ENCODE measurements at places on chromosomes 5 and 9. TPM values are rescaled to one million over a fixed set of nuclear protein-coding genes. Genes with fewer than 3 reads are reported as not detected.

PTGER4 gene
- total RNA-seq, result 5.2 TPM

CCNB1 gene
- 40.0 TPM for total RNA-seq

FOXD4L5 gene
- 0.09 TPM for total RNA-seq

ERGIC1 gene
- total RNA-seq, result 103 TPM

CKMT2 gene
- 1.3 TPM for total RNA-seq

CCL27 gene
- not detected for total RNA-seq

PDZD2 gene
- total RNA-seq, result 0.09 TPM

PCDHAC2 gene
- total RNA-seq, result under 0.01 TPM

CDHR2 gene
- total RNA-seq, result 0.32 TPM

OBP2B gene
- total RNA-seq, result not detected

SPTLC1 gene
- total RNA-seq, result 88.3 TPM

CRB2 gene
- not detected for total RNA-seq

CDH12 gene
- total RNA-seq, result not detected

BTNL3 gene
- not detected for total RNA-seq

PCDHGB7 gene
- total RNA-seq, result 5.2 TPM

RHOBTB3 gene
- total RNA-seq, result 296 TPM

SNCB gene
- 0.32 TPM for total RNA-seq

ADAMTS6 gene
- 37.8 TPM for total RNA-seq

WDR38 gene
- not detected for total RNA-seq

LURAP1L gene
- total RNA-seq, result 62.1 TPM

IFNA13 gene
- total RNA-seq, result not detected

UNC5A gene
- total RNA-seq, result not detected

SLC6A19 gene
- total RNA-seq, result not detected

FNIP1 gene
- 62.3 TPM for total RNA-seq
